ENCODE measurements at places on chromosomes 6 and 20. TPM values are rescaled to one million over a fixed set of nuclear protein-coding genes. Genes with fewer than 3 reads are reported as not detected.

Gene BTNL2
- not detected for total RNA-seq

Gene COL11A2
- total RNA-seq = 1.2 TPM

Gene NRM
- total RNA-seq = 24.1 TPM

Gene CST5
- total RNA-seq = not detected

Gene SGK2
- total RNA-seq = not detected

Gene POU5F1
- total RNA-seq = not detected

Gene OVOL2
- total RNA-seq = not detected

Measured in bronchus fibroblast of lung (primary cell).